ENCODE measurements at places on chromosomes 5 and 9.

GRCh38 chr5:156178117-156178516 is 148.8 kb upstream of the SGCD start:
- DNase-seq: no peak

GRCh38 chr5:123164054-123164453 is 75.0 kb downstream of the PRDM6 start:
- DNase-seq: no peak

DNA sequence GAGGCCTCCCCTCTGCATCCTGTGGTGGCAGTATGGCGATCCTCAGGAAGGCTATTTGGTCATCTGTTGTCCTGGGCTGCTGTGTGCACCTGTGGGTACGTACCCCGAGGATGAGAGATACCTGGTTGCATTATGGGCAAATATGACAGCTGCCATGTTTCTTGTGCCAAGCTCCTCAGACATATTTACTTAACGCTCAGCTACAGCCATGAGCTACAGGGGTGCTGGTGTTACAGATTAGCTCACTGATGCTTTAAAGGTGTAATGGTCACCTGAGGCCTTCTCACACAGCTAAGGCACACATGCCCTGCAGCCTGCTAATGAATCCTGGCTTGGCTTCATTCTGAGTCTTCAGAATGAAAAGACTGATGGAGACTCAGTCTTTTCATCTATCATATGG is 12.0 kb downstream of the NDST1 start:
- no peak for DNase-seq

DNA sequence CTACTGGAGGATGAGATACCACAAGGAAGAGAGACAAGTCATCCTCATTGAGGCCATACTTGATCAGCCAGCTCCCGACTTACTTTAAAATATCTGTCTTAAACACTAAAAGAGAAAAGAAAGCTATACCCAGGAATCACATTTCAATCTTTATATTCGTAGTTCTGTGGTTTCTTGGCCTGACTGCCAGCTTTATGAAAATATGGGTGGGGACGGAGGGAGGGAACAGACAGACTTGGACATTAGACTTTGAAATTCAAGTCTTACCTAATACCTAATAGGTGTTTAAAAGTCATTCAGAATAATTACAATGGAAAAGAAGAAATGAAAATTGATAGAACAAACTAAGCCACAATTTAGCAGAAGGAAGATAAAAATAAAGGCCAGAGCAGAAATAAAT is 604.8 kb upstream of the RORB start:
- DNase-seq: no peak

DNA sequence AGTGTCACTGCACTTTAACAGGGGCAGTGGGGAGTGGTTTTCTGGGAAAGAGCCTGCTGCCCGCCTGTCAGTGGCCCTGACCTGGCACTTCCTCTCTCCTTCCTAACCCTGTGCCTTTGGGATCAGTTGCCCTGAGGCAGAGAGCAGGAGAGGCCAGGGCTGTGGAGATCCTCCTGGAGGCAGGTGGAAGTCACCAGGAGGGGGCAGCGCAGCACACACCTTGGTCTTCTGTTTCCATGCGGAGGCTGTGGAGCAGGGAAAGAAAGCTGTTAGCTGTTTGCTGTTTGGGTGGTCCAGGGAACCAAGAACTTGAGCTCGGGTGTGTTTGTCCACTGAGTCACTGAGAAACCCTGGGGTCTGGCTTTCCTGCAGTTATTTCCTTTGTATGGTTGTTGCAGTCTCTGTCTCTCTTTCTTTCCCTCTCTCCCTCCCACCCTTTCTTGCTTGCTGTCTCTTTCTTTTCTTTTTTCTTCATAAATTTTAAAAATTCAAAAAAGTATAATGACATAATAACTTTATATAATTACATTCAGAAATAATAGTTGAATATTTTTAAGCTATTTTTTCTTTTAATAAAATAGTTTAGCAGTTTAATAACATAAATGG is 28.1 kb downstream of the NTRK2 start:
- DNase-seq: peak; percentile 50

DNA sequence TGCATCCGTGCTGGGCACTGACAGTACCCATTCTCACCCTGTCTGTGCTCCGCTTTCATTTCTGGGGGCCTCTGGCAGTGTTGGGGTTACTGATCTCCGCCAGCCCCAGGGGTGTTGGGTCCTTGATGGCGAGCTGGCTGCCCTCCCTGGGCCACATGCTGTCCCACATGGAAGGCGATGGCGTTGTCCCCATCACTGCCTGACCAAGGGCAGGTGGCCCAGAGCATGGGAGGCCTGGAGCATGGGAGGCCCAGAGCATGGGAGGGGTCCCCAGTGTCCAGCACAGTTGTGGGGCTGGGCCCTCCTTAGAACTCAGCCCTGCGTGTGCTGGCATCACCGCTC is 50.9 kb downstream of the RXRA start:
- DNase-seq: no peak

- peak; percentile 63 for DNase-seq
Measured at GRCh38 chr9:37650873-37651768, at the start of gene FRMPD1. TSS of gene FRMPD1 (plus strand) at chr9:37650954. CDS start at chr9:37692642, 41,688 bp downstream.

DNA sequence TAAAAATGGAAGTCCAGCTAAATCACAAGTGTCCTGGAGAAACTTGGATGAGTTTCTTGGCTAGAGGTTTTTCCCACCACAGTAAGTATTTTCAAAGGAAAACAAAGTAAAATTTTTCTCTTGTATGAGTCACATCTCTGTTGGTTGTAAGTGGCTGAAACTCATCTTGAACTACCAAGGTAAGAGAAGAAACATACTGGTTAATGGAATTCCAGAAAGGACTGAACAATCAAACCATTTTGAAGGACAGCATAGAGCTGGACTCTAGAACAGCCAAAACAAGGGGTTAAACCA is 102.8 kb upstream of the CDKN2B start:
- DNase-seq: no peak

- DNase-seq: no peak
Measured at GRCh38 chr5:164649266-164649665, 1143.8 kb downstream of the MAT2B start.

DNA sequence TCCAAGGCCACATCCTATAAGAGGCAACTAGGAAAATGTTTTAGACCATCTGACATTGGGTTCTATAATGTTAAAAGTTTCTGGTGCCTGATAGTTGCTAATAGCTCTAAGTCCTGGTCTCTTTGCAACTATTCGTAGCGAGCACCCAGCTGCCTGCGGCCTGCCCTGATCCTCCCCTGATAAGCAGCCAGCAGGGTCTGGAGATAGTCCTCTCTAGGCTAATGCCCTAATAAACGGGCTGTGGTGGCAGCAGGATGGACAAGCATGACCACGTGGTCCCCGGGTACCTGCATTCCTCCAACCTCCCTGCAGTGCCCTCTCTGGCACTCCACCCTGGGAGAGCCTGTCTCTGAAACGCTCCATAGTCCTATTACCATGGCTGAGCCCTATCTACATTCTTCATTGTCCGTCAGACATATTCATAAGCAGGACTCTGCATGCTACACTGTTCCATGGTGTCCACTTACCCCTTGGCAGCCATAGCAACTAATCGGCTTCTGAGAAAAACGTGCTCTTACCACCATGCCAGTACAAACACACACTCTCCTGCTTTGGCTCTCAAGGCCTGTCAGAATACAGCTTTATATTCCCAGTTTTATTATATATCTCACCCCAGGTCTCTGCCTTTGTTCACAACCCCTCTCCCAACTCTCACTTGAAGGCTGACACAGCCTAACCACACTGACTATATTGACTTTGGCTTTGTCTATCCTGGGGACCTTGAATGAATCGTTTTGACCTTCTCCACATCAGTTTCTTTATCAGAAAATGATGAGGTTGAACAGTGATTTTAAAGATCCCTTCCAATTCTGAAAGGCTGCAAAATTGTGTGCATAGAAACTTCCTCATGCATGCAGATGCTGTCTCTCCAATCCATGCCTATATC is 49.9 kb upstream of the DAPK1 start:
- no peak for DNase-seq

- no peak for DNase-seq
Measured at GRCh38 chr9:123487944-123488548, 132.0 kb downstream of the CRB2 start.

- no peak for DNase-seq
Measured at GRCh38 chr5:178196281-178196812, 8.0 kb upstream of the HNRNPAB start.

GRCh38 chr9:127762111-127762676 is 16.3 kb downstream of the SH2D3C start:
- no peak for DNase-seq

DNA sequence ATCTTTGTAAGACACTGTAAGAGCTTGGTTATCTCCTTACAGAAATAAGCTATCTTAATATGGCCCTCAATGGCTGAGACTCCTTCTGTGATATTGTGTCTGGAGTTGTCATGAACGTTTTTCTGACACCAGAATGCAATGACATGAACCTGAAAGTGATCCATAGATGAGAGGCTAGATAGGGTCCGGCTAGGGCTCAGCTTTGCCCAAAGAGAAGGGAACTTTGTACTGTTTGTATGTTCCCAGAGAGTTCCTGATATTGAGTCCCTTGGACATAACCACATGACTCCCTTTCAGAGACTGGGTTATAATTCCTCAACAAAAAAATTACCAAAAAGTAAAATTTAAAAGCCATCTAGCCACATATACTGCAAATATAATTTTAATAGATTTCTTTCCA is 575.8 kb upstream of the CLINT1 start:
- DNase-seq: no peak

- no peak for DNase-seq
Measured at GRCh38 chr5:120092649-120093048, 371.5 kb upstream of the PRR16 start.

- DNase-seq: no peak
Measured at GRCh38 chr9:137112564-137113384, 1.8 kb downstream of the DPP7 start.

DNA sequence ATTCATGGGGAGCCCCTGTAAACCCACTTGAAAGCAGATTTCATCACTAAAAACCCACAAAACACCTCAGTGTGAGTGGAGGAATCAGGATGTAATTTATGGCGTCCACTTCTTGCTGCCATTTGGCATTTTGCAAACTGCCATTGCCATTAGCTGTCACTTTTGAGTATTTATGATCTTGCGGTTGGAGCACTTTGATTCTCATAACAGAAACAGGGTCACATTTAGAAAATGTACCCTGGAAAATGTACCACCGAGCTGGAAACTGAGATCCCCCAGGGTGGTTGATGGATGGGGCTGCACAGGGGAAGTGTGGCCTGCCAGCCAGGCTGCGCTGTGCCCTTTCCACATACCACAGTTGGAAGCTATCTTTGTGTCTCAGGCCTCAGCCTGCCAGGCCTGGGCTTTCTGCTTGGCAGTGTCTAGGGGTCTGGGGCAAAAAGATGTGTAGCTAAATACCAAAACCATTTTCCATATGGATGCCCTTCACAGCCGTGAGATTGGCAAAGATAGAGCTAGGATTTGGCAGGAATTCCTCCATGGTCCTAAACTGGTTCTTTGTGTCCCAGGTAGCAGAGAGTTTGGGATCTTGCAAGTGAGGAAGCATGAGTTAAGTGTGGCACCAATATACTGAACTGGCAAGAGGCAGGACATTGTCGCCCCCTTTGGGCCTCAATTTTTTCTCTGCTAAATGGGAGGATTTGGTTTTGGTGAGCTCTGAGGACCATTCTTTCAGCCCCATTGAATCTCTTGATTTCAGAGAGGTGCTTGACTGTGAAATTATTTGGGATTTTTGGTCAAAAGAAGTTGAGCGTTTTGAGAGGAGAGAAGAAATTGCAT is 46.2 kb downstream of the GALNT10 start:
- DNase-seq: no peak

DNA sequence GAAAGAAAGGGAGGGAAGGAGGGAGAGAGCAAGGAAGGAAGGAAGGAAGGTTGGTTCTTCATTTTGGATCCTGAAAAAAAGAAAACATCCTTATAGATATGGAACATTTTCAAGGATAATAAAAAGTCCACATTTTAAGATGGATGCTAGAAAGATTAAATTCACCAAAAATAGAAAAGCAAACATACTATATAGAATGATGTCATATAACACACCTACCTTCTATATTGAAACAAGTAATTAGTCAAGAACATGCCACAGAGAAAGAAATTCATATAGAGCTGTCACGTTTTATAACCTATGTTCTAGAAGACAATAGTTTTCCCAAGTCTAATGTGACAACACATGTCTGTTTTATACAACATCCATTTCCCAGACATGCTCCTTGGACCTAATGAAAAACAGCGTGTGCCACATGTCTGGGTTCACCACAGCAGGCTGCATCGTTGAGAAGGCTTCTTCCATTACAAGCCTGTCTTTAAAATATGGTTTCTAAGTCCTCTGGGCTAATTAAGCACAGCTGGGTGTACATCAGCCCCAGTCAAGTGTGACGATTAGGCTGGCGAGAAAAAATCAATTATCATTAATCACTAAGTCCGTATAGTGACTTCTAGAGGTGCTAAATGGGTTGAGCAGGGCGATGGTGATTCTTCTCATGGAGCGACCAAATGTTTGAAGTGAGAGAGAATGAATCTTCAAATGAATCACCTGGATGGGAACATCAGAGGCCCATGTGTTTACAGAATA is 301.8 kb downstream of the TLE1 start:
- DNase-seq: no peak

DNA sequence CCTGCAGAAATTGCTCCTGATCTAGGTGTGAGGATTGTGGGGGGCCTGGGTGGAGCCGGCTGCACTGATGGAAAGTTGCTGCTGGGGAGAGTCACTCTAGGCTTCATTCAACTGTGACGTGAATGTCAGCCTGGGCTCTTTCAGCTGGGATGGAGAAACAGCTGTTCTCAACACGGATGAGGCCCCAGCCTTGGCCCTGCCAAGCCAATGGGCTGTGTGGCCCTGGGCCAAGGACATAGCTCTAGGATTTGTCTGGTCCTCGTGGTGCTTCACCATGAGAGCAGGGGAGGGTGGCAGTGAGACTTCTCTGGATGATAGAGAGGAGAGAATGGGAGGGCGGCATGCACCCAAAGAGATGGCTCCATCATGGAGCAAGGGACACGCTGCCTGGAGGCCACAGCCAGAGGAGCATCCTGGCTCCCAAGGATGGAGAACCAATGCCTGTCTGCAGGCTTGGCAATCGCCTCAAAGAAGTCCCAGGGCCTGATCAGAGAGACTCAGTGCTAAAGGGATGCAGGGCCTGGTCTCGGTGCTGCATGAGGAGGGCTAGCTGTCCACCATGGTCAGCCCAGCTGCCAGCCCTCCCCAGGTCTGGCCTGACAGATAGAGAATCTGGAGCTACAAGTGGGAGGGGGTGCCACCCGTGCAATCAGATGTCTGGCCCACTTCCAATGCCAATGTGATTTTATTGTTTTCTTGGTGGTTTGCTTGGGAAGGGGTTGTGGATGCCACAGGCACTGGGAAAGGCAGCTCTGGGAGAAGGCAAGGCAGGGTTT is 141.0 kb downstream of the GADD45G start:
- no peak for DNase-seq

DNA sequence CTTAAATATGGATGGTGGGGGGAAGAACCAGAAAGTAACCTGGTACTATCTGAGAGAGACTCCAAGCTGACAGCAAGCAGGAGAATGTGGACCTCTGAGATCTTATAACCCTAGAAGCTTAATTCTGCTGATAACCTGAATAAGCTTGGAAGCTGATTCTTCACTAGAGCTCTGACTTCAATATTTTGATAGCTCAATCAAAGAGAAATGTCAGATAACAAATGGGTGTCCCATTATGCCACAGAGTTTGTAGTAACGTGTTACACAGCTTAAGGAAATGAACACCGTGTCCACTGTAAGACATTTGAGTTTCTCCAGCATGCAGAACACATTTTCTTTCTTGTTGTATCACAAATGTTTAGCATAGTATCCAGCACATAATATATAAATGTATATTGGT is 626.7 kb downstream of the CDH12 start:
- no peak for DNase-seq

- DNase-seq: no peak
Measured at GRCh38 chr5:140367256-140368013, 7.4 kb downstream of the SLC4A9 start.

All from activated naive CD8-positive, alpha-beta T cell treated with anti-CD3 and anti-CD28 coated beads, Interleukin-2, amount 50 U/mL, for 24 hours (primary cell).